ENCODE measurements at places on chromosomes 3 and 15.

- DNase-seq, result no peak
Measured at GRCh38 chr3:174206607-174207192, 652.4 kb upstream of the NAALADL2 start.

DNA sequence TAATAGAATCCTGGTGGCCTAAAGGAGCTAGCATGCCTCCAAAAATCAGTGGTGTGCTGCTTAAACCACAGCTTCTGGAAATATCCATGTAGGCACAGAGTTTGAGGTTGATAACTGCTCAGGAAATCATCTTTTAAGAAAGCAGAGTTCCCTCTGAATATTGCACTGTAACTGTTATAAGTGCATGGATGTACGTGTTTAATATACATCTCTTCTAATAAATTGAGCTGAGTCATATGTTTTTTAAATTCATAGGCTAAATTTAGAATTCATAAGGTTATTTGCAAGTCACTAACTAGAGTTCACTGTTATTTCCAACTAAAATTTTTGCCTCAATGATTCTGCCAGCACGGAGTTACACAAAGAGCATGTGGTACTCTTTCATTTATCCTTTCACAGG lies 68.9 kb downstream of the MYH15 start:
- DNase-seq, result no peak

DNA sequence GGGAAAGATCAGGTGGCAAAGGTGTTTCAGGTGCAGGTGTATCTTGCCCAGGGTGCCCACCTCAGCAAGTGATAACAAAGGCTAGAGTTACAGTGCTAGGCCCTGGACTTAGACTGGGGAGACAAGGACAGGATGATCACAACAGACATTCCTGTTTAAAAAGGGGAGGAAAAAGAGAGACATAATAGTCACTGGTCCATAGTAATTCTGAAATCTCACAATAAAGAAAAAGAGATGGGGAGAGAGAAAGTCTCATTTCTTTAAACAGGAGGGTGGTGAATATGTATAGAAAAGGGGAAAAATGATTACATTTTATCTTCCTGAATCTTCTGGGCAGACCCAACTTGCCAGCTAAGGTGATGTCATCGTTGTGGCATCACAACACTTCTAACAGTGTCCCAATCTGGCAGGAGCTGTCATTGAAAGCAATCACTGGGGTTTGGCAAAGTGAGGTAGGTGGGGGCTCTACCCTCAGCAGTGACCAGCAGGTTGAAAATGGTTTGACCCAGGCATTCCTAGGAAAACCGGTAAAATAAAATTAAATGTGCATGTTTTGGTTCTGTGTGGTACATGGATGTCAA lies 99.5 kb downstream of the ZNF621 start:
- no peak for DNase-seq

DNA sequence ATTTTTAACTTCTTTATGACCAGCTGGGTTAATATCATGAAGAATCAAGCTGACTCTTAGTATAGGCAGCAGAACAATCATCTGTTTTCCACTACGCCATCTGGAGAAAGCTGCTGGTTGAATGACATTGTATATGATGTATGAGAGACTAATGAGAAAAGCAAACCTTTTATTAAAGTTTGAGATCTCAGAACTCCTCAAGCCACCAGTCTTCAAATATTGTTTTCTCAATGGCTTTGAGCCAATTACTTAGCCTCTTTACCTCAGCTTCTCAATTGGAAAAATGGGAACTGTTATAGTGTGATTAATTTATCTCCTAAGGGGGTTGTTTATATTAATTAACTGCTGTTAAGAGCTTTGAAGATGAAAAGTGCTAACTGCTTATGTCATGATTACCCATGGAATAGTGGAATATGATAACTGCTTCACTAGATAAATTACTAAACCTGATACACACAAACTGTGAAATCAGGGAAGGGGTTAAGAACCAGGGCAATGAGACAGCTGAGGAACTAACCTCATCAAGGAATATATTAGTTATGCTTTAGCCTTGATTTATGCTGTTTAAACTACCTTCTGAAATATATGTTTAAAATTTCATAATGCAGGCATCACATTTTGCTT lies 330.1 kb downstream of the SOX2 start:
- DNase-seq, result no peak

GRCh38 chr3:168341192-168341815 lies 245.6 kb upstream of the GOLIM4 start:
- no peak for DNase-seq

DNA sequence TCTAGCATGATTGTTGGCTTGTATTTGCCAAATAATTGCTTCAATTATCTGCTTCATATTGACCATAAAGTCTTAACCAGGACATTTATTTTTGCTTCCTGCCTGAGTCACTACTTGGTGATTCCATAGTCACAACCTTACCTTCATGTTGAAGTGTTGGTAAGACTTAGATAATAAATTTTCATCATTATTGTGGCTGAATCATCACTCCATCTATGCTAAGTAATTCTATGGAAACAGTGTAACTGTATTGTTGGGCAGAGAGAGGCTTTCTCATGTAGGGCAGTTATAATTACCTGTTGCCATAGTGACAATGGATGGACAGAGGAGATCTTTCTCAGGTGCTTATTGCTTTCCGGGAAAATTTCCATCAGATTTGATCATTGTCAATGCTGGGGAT lies 330.7 kb upstream of the LRRC3B start:
- no peak for DNase-seq
